ENCODE measurements at places on chromosomes 6 and 20.

- no peak for DNase-seq
Measured at GRCh38 chr20:2289475-2289874, 6.3 kb upstream of the TGM3 start.

- DNase-seq: no peak
Measured at GRCh38 chr6:11366934-11367637, 134.6 kb upstream of the NEDD9 start.

DNA sequence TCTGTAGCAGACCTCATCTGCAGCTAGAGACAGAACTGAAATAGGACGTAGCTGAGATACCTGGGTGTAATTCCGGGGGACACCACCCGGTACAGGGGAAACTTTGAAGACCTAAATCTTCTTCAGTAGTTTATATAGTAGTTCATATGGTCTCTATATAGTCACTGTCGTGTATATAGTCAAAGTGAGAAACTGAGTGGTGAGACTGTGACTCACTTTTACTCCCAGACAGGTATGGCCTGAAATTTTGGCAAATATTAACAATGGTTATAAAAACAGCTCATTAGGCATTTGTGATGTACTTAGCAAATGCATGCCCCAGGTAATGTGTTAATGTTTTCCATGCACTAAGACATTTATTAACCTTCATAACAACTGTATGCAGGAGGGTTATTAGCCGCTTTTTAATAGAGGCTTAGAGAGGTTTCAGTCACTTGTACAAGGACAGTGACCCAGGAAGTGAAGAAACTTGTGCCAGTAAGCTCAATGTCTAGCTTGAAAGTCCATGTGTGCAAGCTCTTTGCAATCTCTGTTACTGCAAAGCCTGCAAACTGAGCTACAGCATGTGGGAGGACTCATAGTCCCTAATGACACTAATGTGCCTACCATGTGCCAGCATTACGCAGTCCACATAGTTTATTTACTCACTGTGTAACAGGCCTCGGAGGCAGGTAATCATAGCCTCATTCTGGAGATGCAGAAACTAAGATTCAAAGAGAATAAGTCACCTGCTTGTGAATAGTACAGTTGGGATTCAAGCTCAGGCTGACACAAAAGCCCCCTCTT lies 165.4 kb upstream of the CHD6 start:
- no peak for DNase-seq

GRCh38 chr6:105833959-105834947 lies 251.9 kb upstream of the PRDM1 start:
- no peak for DNase-seq

DNA sequence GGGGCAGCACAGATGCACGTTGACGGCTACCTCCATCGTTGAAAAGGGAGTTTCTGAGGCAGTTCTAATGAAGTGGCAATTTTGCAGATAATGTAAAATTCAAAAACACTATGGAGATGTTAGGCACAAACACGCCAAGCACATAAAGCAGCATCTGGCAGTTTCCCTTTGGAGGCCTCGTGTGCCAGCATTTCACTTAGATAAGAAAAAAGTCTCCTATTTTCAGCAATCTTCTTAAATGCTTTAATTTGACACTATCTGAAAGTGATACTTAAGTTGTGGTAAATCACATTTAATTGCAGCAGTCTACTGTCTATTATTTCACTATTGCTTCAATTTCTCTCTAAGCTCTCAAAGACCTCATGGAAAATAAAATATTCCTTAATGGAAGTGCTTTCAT lies 125.3 kb upstream of the PROKR2 start:
- no peak for DNase-seq

- DNase-seq: no peak
Measured at GRCh38 chr6:131331873-131332781, 196.9 kb downstream of the AKAP7 start.

DNA sequence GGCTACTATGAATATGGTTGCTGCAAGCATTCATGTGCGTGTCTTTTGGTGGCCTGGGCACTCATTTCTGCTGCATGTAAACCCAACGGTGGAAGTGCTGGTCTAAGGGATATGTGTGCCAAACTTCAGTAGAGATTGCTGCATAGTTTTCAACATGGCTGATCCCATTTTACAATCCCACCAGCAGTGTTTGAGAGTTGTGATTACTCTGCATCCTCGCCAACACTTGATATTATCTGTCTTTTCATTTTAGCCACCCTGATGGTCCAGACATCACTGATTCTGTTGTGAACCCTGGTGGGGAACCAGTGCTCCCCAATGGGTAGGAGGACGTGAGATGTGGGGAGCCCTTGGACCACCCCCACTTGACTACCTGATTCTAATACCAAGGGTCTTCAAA lies 27.5 kb downstream of the PACSIN1 start:
- no peak for DNase-seq

- no peak for DNase-seq
Measured at GRCh38 chr6:51533962-51534361, 553.5 kb downstream of the PKHD1 start.

DNA sequence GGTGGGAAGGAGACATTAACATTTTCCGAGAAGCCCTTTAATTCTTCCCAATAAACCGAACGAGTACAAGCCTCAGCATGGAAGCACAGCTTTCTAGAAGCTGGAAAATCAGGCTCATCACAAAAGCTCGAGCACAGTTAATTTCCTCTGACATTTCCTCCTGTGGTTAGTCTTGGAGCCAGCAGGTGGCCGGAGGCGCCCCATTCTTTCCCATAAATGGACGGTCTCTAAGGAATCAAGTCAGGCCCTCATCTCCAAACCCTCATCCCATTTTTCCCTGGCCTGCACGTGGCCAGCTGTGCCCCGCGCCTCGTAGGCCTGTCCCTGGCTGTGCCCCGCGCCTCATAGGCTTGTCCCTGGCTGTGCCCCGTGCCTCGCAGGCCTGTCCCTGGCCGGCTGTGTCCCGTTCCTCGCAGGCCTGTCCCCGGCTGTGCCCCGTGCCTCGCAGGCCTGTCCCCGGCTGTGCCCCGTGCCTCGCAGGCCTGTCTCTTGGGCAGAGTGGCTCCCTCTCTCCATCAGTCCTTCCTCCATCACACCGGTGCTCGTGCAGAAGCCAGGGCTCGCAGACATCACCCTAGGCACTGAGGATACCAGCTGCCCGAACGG lies 19.7 kb upstream of the NTSR1 start:
- DNase-seq: no peak

- DNase-seq: no peak
Measured at GRCh38 chr6:135291288-135292076, 110.4 kb downstream of the MYB start.

DNA sequence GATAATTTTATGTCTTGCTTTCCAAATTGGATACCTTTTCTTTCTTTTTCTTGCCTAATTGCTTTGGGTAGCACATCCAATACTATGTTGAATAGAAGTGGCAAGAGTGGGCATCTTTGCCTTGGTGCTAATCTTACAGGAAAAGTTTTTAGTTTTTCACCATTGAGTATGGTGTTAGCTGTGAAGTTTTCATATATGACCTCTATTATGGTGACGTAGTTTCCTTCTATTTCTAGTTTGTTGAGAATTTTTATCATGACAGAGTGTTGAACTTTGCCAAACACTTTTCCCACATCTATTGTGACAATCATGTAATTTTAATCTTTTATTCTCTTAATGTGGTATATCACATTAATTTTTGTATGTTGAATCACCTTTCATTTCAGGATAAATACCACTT lies 216.1 kb downstream of the LRFN2 start:
- DNase-seq: no peak

GRCh38 chr6:7134999-7135745 lies 27.4 kb downstream of the RREB1 start:
- no peak for DNase-seq

DNA sequence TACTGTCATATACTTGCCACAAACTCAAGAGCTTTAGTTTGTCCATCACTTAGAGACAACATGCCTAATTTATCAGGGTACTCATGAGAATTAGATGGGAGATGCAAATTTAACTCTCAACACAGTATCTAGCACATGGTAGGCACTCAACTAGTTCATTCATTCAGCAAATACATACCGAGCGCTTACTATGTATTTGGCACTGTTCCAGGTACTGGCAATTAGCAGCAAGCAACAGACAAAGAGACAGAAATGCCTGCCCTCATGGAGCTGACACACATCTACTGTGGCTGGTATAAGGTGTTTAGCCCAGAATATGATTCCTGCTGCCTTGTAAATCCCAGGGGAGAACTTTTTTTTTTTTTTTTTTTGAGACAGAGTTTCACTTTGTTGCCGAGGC lies 4.8 kb downstream of the MICAL1 start:
- no peak for DNase-seq

GRCh38 chr6:28154357-28154756 lies 12.7 kb downstream of the ZKSCAN8 start:
- DNase-seq: no peak
